ENCODE measurements at places on chromosomes 3 and 15.

DNA sequence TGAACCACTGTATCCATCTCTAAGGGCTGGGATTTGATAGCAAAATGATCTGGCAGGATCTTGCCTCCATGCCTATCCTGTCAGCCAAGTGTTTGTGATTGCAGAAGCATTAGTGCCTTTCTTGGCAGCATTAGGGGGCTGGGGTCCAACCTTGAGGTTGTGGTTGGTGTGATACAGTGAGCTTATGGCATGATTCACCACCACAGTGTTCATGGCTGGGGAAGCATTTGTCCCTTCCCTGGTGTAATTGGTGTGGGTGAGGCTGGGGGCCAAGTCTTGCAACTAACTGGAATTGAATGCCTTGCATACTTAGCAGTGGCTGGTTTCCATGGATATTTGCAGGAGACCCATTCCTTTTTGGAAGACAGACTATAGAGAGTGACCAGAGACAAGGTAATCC, 271.0 kb upstream of the TBL1XR1 start:
- DNase-seq, result no peak

DNA sequence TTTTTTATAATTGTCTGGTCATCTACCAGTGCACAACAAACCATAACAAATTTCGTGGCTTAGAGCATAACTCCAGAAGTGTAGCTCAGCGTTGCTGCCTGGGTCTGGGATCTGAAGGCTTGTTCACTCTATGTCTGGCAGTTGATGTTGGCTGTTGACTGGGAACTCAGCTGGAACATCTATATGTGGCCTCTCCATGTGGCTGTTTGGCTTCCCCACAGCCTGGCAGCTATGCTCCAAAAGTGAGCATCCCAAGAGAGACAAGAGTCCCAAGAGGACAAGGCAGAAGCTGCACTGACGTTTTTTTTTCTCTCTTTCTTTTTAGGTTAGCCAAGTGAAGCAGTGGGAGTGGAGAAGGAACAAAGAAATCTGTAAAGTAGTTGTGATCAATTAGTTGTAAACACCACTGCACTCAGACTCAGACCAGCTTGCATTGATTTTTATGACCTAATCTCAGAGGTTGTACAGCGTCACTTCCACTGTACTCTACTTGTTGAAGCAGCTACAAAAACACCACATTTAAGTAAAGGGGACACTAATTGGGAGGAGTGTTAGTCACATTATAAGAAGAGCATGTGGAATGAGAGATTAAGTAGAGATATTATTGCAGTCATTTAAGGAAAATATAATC, 2.5 kb upstream of the GPR176 start:
- no peak for DNase-seq

GRCh38 chr3:159805411-159805772, 183.2 kb upstream of the IL12A start:
- DNase-seq, result no peak

DNA sequence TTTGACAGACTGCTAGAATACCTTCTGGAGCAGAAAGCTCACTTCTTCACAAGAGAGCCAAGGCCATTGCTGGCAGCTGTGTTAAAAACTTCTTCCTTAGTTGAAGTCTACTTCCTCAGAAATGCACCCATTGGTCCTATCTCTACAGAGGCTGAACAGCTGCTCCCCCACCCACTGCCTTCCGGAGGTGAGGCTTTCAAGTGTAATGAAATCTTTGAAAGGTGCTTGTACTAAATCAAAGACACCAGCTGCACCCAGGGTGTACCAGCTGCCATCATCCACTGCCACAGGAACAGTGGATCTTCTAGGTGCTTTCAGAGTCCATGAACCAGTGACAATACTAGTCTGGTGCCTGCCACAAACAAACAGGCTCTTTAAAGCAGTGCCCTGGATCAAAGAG, 26.4 kb upstream of the HERC1 start:
- no peak for DNase-seq

DNA sequence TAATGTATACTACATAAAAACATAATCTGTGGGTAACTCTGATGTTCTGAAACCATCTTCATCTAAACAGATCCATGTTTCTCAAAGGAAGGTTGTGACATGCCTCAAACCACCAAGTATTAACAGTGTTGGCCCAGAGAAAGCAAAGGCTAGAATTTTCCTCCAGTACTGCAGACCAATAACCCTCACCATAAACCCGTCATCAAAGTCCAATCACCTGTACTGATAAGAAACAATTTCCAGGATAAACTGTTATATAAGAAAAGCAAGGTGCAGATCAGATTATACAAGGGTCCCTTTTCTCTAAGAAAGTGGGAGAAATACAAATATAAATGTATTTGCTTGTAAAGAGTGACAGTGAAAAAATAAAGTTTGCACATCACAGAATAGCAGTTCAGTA, 32.3 kb downstream of the TBC1D2B start:
- no peak for DNase-seq

DNA sequence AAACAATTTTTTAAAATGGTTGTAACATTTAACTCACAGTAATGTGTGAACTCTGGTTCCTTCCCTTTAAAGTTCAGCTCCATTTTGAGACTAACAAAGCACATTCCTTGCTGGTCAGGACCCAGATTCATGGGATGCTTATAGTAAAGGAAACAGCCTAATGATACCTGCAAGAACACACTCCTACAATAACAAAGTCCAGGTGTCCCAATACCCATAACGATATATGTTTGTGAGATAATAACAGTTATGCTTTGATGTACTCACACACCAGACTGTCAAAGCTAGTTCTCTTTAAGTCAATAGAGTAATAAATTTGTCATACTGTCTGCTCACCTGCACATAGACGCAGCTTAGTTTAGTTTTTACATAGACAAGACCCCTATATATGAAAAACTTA, 15.9 kb upstream of the CCDC50 start:
- DNase-seq, result no peak

DNA sequence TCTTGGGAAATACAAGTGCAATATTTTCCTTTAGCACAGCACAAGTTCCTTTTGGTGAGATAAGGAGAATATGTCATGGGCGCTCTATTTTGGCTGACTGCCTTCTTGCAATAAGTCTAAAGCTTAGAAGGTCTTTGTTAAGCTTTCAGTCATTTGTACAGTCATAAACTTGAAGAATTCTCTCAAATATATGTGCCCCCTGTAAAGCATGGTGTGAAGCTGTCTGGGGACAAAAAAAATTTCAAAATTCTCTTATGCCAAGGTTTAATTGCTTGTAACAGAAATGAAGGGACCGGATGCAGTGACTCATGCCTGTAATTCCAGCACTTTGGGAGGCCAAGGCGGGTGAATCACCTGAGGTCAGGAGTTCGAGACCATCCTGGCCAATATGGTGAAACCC, 21.7 kb upstream of the ARID3B start:
- DNase-seq, result no peak

DNA sequence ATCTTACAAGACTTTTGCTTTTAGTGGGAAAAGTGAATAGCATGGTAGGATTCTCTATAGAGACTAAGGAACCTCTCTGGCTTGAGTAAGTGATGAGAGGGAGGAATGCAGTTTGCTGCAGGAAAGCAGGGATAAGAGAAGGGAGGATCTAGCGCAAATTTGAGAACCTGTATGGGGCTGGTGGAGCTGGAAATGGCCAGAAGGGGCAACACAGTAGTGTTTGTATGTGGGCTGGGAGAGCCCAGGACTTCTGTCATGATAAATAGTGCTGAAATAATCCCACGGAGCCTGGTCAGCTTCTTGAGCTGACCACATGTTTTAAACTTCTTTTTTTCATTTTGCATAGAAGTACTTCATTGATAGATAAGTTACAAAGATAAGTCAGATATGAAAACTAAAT, 11.2 kb upstream of the SHC4 start:
- DNase-seq, result no peak

DNA sequence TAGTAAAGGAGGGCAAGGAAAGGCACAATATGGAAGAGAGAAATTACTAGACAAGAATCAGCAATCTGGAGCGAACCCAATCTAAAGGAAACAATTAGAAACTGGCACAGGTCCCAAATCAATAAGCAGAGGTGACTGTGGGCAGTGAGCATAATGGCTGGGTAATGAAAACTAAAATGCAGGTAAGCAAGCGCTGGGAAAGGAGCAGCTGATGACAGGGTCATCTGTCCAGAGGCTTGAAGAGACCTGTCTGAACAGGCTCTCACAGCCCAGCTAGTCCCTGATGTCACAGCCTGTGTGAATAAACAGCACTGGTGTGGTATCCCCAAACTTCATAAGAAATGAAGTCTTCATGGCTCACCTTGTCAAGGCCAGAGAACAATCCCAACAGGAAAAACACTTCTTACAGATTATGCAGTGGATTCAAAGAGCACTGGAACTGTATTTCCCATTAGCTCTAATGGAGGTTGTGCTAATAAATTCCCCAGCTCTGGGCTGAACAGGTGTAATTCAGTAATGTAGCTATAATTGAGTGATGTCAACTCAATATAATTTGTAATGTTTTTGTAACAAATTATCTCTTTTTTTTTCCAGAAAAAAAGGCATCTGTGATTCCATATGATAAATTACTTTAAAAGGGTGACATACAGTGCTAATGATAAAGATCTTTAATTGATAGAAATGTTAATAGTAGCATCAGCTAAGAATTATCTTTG, 197.3 kb downstream of the FHIT start:
- no peak for DNase-seq

All from DMS79 (cell line).